ENCODE measurements at places on chromosomes 4 and X.

GRCh38 chr4:97662133-97662532 lies 481.1 kb downstream of the STPG2 start:
- no peak for DNase-seq

GRCh38 chrX:123408821-123409737 lies 225.0 kb downstream of the GRIA3 start:
- DNase-seq, result no peak

DNA sequence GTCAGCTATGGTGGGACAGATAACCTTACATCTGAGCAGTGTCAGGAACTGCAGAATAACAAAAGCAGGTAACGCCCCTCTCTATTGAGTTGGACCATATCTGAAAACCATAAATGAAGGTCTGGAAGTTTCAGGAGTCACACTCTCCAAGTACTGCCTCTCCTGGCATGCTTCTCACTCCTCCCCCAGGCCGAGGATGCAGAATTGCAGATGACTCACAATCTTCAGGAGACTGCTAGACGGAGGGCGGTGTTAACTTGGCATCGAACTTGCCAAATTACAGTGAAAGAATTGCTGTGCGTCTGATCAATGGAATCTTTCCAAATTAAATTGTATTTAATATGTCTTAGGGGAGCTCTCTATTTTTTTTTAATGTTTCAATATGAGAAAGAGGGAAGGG lies 67.1 kb upstream of the TRIM2 start:
- DNase-seq, result no peak

- DNase-seq, result no peak
Measured at GRCh38 chrX:114709406-114709805, 125.5 kb downstream of the HTR2C start.

GRCh38 chr4:139560406-139561104 lies 4.5 kb upstream of the SETD7 start:
- DNase-seq, result peak; percentile 85

DNA sequence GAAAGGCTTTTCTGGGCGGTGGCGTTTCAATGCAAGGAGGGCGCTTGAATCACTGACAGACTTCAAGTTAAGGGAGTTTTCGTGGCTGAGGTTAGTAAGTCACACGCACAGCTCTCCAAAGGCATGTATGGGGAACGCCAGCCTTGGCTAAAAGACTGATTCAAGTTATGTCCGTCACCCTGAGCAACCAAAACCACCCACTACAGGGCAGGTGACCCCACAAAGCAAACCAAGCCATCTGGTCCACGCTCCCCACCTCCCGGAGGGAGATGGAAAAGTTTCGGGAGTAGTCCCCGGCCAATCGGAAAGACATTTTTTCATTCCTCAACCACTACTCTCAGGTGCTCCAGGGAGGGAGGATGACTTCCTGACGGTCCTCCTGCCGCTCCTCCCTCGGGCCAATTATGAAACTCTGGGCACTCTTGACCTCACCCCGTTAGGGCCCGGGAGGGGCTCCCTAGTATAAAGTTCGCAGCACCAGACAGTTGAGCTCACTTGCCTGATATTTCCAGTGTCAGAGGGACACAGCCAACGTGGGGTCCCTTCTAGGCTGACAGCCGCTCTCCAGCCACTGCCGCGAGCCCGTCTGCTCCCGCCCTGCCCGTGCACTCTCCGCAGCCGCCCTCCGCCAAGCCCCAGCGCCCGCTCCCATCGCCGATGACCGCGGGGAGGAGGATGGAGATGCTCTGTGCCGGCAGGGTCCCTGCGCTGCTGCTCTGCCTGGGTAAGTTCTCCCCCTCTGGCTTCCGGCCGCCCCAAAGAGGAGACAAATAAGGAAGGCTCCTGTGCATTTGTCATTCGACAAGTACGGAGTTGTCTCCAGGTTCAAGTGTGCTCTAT lies at the start of gene EREG:
TSS of gene EREG (plus strand) at position 494 of the 840 bp plus-strand sequence. CDS start at position 658, 164 bp downstream.
- DNase-seq, result peak; percentile 83

- no peak for DNase-seq
Measured at GRCh38 chrX:123083924-123084323, 100.2 kb upstream of the GRIA3 start.

- no peak for DNase-seq
Measured at GRCh38 chr4:109113521-109113920, 188.9 kb downstream of the COL25A1 start.

DNA sequence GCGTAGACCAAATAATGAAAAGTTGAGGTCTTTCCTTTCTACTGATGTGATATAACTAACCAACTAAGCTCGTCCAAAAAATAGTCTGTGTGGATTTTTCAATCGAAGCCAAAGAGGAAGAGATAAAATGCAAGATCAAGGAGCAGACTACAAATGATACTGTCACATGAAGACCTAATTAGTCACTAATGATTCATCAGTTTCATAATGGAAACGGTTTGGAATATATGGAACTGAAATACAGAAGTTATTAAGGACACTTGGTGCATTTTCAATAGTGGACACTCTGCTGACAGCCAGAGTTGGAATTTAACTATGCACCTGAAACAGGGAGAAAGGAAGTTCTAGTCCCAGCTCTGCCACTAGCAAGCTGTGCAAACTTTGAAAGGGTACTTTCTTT lies 119.8 kb downstream of the GUCY2F start:
- no peak for DNase-seq

GRCh38 chrX:148576396-148576795 lies 76.0 kb downstream of the AFF2 start:
- DNase-seq, result no peak

GRCh38 chr4:163679189-163679588 lies 184.7 kb downstream of the TMA16 start:
- DNase-seq, result no peak

- DNase-seq, result no peak
Measured at GRCh38 chr4:16617011-16617410, 281.4 kb downstream of the LDB2 start.

DNA sequence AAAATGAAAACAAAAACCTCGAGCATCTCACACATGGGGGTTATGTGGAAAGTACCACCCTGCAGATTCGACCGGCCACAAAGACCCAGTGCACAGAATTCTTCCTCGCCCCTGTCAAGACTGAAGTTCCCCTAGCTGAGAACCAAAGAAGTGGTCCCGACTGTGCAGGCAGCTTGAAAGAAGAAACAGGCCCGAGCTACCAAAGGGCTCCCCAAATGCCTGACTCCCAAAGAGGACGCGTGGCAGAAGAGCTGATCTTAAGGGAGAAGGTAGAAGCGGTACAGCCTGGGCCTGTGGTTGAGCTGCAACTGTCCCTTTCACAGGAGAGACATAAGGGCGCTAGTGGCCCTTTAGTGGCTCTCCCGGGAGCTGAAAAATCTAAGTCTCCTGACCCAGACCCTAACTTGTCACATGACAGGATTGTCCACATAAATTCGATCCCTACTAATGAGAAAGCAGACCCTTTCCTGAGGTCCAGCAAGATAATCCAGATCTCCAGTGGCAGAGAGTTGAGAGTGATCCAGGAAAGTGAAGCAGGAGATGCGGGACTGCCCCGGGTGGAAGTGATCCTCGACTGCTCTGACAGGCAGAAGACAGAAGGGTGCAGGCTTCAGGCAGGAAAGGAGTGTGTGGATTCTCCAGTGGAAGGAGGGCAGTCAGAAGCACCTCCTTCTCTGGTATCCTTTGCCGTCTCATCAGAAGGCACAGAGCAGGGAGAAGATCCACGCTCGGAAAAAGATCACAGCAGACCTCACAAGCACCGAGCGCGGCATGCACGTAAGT lies 108.8 kb upstream of the MYOZ2 start:
- DNase-seq, result no peak

DNA sequence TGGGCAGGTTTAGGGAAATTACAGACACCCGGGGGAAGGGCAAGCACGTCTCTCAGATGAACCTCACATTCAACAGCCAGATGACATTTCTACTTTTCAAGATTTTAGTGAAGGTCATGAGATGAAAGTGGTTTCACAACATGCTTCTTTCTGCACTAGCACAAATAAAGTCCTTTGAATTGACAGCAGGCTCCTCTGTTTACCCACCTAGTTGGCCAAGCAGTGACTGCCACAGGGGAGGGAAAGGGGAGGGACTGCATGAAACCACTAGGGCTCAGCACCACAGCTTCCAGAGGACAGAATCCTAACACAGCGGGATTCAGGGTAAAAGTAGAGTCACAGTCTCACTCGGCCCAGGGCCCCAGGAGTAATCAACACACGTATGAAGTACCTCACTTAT lies 6.2 kb downstream of the RAB40A start:
- no peak for DNase-seq

DNA sequence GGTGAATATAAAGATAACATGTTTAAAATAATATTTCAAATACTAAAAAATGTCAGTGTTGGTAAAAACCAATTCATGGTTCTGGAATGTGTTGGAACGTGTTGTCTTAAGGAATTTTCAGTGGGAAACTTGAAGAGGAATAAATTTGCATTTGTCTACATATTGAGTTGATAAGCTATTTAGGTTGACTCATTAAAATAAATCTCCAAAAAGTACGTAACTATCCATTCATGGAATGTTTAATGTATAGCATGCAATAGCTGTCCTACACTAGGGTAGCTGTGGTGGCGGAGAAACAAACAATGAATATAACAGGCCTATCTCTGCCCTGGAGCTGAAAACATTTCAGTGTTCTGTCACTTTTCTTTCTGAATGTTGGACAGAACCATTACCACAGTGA lies 20.3 kb downstream of the SHISA3 start:
- DNase-seq, result no peak

DNA sequence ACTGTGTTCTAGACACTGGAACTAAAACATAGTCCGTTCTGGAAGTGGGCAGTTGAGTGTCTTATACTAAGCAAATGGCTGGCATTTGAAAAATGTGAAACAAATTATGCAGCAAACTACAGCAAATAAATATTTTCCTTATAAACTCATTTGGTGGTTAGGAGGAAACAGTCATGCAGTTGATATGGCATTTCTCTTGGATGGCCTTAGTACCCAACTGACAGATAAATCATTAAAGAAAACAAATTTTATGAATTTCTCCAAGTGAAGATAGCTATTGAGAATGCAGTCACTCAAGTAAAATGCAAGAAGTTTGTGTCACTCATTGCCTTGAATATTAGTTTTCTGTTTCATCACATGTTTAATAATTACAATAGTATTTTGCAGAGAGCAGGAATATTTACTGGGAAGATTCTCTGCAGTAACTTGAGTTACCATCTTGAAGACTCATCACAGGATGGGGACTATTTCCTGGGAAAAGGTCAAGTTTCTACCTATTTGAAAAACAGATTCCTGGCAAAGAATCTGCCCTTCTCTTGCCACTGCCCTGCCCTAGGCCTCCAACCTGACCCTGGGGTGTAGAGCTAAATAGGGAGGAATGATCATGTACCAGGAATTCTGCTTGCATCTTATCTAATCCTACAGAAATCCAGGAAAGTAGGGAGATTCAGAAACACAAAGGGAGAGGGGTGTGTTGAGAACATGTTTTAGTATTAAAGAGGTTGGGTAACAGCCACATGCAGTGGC lies 105.9 kb downstream of the SH3RF1 start:
- DNase-seq, result no peak

GRCh38 chr4:66330125-66330524 lies 659.8 kb upstream of the EPHA5 start:
- DNase-seq, result no peak

DNA sequence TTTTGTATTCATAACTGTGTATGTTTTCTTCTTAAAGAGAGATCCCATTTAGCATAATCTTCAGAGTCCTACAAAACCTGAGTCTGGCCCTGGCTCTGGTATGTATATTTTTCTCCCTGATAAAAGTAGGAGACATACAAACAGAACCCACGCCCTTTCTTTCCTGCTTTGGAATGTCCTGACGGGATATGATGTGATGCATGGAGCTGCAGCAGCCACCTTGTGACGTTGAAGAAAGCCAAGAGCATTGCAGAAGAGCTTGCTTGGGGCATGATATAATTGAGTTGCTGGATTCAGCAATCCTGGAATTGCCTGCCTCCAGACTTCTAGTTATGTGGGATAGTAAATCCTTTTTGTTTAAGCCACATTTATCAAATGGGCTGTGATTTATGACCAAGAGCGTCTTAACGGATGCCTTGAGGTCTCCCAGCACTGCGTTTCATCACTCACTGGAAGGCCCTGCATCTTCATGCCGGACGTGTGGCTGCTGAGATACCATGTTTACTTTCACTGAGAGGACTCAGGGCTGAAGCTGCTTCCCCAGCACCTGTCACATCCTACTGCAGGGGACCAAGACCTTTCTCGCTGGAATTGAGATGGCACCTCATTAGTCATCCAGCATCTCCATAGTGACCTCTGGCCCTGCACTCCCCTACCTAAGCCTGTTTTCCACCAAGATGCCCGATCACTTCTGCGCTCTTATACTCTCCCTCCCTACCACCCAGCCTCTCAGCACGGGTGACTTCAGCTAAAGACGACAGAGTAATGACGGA lies 107.0 kb downstream of the ENPP6 start:
- DNase-seq, result no peak

- DNase-seq, result no peak
Measured at GRCh38 chrX:47644557-47645091, 5.7 kb downstream of the ELK1 start.

DNA sequence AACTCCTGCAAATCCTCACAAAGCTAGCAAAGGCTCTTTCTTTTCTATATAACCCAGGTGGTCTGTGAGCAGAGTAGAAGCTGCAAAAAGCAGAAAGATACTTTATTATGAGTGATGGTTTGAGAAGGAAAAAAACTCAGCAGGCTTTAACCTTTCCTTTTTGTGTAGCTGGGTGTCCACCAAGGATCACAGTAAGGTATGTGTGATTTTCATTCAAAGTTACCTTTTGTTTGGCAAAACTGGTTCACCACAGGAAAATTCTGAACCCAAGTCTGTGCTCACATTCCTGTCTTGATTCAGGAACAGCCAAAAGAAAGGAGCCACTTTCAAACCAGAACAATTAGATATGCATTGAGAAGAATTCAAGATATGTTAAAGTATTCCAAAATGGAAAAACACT lies 35.7 kb downstream of the FRAS1 start:
- no peak for DNase-seq

GRCh38 chrX:29530501-29530900 lies 684.9 kb upstream of the MAGEB2 start:
- DNase-seq, result no peak

DNA sequence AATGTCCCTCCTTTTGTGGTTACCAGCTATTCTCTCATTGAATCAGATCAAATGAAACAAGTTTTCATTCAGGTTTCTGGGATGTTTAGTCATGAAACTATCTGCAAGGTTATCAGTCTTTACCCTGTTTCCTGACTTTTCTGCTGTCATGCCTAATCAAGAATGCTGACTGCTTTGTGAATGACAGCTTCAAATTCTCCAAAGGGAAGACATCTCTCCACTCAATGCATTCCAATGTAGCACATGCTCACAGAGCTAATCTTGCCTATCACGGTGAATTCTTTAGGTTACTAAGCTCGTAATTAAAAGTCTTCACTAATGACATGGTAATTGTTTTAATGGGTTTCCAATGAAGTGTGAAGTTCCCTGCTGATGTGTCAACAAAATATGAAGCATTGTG lies 1068.5 kb downstream of the PCDH7 start:
- no peak for DNase-seq

Measured in common myeloid progenitor, CD34-positive (primary cell).